ENCODE measurements at places on chromosomes 7 and 10.
A peak's percentile ranks its signal among the peaks of the same experiment; 100 is the strongest.

GRCh38 chr10:11824376-11824775 lies 1.2 kb downstream of the PROSER2 start:
- DNase-seq: no peak

- DNase-seq: no peak
Observed at GRCh38 chr10:3803927-3804741, 19.1 kb upstream of the KLF6 start.

DNA sequence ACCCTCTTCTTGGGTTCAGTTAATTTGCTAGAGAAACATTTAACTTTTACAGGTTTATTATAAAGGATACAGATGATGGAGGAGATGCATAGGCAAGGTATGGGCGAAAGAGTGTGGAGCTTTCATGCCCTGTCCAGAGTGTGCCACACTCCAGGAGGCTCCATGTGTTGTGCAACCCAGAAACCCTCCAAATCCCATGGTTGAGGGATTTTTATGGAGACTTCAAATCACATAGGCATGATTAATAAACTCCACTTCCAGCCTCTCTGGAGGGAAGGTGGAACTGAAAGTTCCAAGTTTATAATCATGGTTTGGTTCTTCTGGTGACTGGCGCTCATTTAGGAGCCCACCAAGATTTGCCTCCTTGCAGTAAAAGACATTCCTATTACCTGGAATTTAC lies 159.9 kb downstream of the PHTF2 start:
- no peak for DNase-seq

- no peak for DNase-seq
Observed at GRCh38 chr10:47322300-47323061, at the start of gene GDF2. GDF2 (plus strand) TSS chr10:47322454; CDS start chr10:47322669, 215 bp downstream.

DNA sequence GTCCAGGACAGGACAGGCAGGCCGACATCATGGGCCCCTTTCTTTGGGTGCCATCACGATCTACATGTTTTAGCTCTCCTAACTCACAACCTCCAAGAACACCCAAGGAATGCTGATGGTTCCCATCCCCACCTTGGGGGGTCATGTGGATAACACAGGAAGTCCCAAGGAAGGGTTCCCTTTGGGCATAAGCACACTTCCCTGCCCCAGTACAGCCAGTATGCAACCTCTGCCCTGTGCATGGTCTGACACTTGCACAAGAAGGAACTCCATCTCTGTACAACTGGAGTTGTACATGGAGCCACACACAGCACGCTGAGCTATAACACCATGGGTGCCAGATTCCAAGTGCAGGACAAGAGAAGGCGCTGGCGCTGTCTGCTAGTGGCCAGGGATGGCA lies 11.0 kb downstream of the MAT1A start:
- DNase-seq: no peak

- DNase-seq: no peak
Observed at GRCh38 chr7:46385662-46386309, 464.7 kb upstream of the IGFBP3 start.

- no peak for DNase-seq
Observed at GRCh38 chr10:111974325-111974724, 209.2 kb downstream of the GPAM start.

- DNase-seq: no peak
Observed at GRCh38 chr7:131004371-131004770, 270.4 kb upstream of the KLF14 start.

DNA sequence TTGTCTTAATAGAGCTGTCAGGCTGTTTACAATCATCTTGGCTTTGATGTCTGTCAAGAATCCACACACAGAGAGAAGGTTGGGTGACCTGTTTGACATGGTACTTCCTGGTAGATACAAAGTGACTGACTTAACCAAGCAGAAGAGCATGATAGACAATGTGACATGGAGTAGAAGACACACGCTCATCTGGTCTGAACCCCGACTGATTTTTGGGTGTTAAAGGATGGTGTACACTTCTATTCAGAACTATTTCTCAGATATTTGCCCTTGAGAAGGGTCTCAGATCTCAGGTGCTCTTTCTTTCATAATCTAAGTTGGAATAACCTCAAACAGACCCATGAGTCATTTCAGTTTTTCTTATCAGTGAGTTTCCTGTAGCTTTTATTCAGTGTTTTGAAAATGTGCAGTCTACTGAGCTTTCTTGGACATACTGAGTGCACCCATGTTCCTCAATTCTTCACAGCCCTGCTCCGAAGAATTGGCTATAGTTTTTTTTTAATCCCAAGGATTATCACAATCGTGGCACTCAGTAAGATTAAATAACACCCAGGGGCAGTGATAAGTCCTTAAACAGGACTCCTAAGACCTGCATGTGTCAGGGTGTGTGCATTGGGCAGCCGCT lies 46.4 kb upstream of the NXPH1 start:
- no peak for DNase-seq

DNA sequence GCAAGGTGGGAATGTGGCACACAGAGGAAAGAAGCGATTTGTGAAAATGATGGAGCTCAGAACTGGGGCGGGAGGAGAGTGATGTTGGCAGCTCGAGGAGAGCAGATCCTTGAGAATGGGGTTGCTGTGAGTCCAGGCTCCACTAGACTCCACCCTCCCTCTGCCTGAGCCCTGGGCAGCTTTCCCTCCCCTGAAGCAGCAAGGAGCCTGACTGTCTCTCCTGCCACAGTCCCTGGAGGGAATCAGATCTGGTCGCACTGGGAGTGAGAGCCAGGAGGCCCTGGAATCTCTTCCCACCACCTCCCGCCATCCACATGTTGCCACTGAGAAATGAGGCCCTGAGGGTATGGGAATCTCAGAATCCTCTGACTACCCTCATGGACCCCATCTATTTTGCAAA lies 362.7 kb downstream of the PLXNA4 start:
- no peak for DNase-seq

- DNase-seq: no peak
Observed at GRCh38 chr10:807958-808353, 118.5 kb upstream of the DIP2C start.

DNA sequence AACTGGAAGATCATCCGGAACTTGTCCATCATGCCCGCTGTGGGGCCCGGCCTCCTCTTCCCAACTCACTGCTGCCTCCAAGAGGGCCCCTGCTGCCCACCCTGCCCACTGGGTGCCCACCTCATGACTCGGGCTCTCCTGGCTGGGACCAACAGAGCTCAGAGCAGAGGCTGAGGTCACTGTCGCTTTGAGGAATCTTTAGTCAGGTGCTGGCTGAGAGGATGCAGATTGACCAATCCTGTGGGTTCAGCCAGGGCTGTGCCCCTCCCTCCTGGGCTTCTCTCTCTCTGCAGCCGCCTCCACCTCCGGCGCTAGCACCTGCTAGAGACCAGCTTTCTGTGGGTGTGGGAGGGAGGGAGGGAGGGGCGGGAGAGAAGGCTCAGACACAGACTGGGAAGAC lies at the start of gene CALHM1:
Gene CALHM1 (minus strand): TSS at position 181 of the 400 bp plus-strand sequence. CDS start 149 bp downstream, at position 32.
- DNase-seq: peak; percentile 17

- DNase-seq: no peak
Observed at GRCh38 chr7:142957723-142958122, 4.4 kb downstream of the KEL start.

DNA sequence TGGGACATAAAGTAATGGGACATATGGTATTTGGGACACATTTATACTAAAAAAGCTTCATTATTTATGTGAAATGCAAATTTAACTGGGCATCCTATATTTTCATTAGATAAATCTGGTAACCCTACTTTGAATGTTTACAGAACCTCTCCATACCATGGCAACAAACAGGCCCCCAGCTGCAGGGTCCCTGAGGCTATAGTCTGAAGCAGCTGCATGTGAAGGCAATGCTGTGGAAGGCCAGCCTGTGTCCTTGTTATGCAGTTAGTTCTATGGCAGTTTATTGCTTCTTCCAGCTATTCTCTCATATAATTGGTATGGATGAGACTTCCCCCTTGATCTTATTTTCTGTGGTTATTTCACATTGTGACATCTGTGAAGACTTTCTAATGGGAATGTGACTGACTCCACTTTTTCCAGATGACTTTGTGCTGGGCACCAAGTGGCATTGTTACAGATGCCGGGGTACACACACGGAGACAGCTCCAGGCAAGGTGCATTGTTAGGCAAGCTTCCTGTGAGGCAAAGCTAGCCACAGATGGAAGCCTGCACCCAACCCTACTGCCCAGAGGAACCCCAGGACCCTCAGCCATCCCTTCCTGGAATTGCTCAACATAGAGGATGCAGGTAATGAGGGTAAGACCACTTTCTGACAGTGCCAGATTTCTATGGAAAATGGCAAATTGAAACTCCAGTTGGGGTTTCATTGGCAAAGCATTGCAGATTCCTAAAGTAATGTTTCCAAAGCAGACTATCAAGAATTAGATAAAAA lies 49.5 kb upstream of the ADAM12 start:
- DNase-seq: no peak

GRCh38 chr7:87564296-87564963 lies 36.3 kb downstream of the ABCB1 start:
- DNase-seq: no peak

GRCh38 chr7:93821463-93821862 lies 69.1 kb downstream of the TFPI2 start:
- no peak for DNase-seq

DNA sequence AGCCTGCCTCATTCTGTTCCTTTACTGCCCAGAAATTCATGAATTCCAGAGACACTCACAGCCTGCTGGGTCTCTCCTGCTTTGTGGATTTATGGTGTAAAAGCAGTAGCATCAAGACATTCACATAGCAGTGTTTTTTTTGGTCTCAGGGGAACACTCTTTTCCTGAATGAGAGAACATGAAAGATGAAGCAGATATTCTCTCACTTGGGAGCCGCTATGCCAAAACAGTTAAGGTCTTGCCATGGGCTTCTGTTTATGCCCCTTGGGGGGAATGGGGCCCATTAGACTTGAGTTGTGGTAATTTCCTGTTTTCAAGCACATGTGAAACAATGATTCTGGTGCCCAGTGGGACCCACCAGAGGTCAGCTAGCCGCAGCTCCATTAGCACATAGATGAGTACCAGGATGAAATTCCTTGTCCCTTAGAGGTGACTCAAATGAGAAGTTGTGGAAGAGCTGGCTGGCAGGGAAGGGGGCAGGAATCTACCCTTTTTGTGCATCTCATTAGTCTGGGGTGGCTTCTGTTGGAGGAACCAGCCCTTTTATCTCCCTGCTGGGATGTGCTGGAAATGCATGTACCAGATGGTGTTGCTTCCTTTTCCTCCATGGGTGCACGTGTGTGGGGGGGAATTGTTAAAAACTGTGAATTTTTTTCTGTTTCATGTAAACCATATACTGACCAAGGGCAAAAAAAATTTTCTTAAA lies 13.3 kb downstream of the BMPER start:
- no peak for DNase-seq

DNA sequence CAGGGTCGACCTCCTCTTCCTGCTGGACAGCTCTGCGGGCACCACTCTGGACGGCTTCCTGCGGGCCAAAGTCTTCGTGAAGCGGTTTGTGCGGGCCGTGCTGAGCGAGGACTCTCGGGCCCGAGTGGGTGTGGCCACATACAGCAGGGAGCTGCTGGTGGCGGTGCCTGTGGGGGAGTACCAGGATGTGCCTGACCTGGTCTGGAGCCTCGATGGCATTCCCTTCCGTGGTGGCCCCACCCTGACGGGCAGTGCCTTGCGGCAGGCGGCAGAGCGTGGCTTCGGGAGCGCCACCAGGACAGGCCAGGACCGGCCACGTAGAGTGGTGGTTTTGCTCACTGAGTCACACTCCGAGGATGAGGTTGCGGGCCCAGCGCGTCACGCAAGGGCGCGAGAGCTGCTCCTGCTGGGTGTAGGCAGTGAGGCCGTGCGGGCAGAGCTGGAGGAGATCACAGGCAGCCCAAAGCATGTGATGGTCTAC lies 46.9 kb downstream of the VWA2 start:
- no peak for DNase-seq

GRCh38 chr7:147523056-147523455 lies 1067.5 kb upstream of the C7orf33 start:
- DNase-seq: no peak

DNA sequence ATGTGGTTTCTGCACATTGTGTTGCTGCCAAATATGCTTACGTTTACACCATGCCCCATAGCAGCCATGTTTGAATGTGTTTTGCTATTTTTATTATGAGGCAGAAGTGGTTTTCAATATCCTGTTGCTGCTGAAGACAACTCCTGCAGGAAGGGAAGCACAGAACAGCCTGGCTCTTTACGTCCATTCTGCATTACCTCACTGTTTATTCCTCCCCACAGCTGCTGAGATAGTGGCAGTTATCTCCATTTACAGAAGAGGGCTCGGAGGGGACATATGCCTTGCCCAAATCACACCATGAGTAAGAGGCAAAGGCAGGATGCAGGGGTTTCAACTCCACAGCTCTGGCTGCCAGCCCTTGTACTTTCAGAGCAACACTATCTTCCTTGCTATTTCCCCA lies 35.3 kb downstream of the PLPP4 start:
- no peak for DNase-seq

DNA sequence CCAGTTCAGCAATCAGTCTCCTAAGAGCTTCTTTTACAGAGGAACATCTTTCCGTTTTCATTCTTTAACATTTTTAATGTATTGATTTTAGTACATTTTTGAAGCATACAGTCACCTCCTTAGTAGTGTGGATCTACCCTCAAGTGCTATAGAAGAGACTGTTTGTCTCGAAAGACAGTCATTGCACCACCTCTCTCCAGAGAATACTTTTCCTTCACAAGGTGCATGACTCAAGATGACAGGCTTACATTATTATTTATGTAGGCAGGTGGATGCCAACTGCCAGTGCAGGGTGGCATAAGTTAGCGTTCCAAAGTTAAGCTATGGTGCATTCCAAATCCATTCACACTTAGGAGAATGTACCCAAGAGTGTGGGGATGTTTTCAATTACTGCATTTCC lies 71.8 kb downstream of the ZEB1 start:
- no peak for DNase-seq

DNA sequence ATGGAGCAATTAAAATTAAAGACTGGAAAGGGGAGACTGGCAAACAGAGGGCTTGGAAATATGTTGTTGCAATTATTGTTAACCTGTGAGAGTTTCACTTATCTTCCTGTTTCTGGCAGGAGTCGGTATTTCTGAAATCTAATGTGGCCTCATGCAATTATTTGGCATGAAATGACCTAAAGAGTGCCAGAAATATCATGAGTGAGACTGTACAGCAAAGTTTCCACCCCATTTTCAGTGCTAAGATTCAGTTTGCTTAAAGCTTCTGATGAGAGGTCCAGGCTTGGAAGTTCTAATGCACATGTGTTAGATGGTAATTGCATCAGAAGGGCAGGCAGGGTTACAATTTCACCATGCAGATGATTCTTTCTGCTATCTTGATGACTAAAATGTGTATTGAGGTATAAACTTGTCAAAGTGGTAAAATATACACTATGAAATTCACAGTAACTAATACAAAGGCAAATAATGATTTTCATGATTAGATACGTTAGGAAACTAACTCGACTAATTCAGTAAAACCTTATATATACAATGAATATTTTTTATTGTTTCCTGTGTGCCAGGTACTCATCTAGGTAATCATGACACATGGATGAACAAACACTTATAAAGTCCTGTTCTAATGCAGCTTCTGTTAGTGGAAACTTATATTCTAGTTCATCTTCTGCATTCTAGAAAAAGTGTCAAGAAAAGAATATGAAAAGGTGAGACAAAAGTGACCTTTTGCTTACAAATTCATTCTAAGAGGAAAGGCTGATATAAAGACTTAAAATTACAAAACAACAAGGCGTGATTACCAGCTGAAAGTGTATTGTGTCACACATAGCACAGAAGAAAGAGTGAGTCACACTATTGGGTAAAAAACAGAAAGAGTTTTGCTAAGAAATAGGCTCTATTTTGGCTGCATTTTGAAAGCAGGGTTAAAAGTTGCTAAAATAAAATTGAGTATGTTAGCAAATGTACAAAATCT lies 533.4 kb upstream of the SEMA3D start:
- DNase-seq: no peak

GRCh38 chr7:875051-875450 lies 1.3 kb upstream of the GET4 start:
- no peak for DNase-seq

Data from NCI-H1436 treated with DMSO at 0.1 percent for 48 hours (cell line).